Activated naive CD8-positive, alpha-beta T cell treated with anti-CD3 and anti-CD28 coated beads, Interleukin-2, amount 50 U/mL, for 24 hours (primary cell): ENCODE measurements at places on chromosomes 4 and X.

DNA sequence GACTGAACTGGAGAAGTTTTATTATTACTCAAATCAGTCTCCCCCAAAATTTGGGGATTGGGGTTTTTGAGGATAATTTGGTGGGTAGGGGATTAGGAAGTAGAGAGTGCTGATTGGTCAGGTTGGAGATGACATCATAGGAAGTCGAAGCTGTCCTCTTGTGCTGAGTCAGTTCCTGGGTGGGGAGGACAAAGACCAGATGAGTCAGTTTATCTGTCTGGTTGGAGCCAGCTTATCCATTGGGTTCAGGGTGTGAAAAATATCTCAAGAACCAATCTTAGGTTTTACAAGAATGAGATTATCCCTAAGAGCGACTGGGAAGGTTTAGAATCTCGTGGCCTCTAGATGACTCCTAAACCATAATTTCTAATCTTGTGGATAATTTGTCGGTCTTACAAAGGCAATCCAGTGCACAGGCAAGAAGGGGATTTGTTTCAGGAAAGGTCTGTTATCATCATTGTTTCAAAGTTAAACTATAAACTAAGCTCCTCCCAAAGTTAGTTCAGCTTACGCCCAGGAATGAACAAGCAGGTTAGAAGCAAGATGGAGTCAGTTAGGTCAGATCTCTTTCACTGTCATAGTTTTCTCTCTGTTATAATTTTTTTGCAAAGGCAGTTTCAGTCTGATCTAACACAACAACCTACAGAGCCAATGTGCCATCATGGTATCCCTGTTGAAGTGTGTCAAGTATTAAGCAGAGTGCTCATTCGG is 274.5 kb downstream of the SLC7A11 start:
- DNase-seq = no peak

DNA sequence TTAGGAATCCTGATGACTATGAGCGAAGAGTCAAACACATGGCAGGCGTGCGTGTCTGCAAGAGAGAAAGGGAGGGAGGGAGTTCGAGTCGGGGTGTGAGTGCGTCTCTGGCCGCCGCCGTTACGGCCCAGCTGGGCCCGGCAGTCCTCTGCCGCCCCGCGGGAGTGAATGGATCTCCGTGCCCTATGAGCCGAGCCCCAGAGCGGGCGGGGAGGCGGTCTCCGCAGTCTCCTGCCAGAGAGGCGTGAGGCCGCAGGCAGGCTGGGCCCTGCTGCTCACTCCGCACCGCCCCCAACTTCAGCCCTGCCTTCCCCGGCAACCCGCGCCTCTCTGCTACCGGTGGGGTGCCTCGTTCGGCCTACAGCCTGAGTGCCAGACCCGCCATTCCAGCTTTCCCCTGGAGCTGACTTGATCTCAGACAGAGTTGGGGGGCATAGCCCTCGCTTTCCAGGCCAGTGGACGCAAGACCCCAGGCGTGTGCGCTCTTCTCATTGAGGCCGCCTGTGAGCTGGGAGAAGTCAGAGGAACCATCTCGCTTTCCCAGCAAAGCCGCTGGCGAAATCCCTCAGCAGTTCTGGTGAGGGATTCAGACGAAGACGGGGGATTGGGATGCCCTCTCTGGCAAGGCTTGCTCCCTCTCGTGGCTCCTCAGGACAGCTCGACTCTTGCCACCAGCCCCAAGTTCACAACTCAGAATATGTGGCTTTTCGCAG is 1.4 kb downstream of the SLC16A2 start:
- peak; percentile 20 for DNase-seq

DNA sequence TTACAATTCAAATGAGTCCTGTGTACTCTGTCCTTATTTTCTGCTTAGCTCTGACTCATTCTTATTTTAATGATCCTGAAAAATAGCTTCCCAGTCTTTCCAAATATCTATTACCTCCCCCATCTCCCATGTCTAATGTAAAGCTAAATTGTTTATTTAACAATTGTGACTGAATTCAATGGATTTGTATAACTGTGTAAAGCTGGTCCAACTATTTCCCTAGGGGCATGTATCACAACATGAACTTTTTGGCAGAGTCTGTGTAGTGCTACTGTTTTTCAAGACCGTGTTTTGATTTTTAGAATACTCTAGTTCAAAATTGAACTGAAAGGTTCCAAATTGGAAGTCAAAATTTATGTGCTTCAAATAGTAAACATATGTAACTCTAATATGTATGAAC is 67.8 kb downstream of the SPCS3 start:
- no peak for DNase-seq

GRCh38 chr4:87055311-87055710 is 120.5 kb downstream of the AFF1 start:
- DNase-seq = no peak

DNA sequence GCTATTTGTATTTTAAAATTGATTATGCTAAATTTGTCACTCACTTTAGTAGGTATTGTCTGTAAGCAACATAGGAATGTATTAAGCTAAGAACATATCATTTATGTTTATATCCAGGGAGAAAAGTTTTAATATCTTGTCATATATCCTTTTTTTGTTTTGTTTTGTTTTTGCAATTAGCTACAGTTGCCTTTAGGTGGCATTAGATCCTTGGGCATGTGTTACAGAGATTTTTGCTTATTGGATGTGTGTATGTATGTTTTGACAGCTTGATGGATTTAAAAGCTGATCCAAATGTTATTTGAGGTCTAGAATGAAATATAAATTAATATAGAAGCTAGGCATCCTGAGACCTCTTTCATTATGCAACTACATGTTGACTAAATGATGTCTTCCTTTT is 36.1 kb upstream of the OTUD4 start:
- DNase-seq = no peak

DNA sequence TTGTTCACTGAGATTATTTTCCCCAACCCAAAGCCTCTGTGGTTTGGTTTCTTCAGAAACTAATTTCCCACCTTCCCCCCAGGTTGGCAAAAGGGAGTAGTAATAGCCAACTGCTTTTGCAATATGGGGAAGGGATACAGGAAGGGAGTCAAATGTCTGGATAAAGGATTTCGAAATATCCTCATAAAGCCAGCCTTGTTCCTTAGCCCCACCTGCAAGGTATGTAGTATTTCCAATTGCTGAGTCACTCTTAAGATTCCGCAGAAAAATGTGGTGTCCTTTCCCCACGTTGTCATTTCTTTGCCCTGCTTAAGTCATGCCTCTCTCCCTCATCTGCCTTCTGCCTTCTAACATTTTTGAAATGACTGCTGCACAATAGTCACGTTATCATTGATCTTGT is 138.8 kb upstream of the DCAF8L1 start:
- DNase-seq = no peak

GRCh38 chrX:74242050-74242449 is 61.9 kb upstream of the ZCCHC13 start:
- DNase-seq = no peak

DNA sequence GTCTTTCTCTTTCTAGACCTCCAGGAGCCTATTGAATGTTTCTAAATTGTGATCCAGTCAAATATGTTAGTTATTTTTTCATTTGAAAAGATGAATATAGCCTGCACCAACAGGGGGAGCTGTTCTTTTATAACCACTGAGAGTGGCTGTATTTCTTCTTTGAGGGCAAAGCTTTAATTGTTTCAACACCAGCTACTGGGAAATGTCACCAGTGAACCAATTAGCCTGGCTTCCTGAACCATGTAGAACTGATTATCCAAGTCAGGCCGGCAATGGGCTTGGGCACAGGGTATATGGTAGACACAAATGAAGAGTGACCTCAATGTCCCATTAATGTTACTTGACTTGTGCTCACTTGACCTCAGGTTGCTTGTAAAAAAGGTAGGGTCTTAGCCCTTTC is 4.8 kb upstream of the DAPP1 start:
- peak; percentile 58 for DNase-seq

DNA sequence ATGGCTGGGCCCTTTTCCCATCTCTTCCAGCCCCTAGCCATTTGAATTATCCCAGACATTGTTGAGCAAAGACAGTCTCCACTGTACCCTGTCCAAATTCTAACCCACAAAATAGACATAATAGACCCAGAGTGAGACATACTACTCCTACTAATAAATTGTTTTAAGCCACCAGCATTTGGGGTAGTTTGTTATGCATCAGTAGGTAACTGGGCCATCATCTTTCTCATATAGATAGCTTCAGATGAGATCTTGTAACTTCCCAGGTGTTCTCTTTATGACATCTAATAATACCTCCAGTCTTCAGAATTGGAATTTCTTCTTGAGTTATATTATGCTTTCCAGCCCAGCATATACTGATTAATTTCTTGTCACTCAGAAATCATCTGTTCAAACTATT is 117.2 kb upstream of the OTUD4 start:
- no peak for DNase-seq

- DNase-seq = no peak
These were observed 52.1 kb downstream of the CT47B1 start for GRCh38 chrX:120823556-120823955.

GRCh38 chrX:39613482-39613995 is 484.2 kb downstream of the BCOR start:
- DNase-seq = peak; percentile 28
